AG04450 (cell line): ENCODE measurements at places on chromosomes 11 and 22. TPM values are rescaled to one million over a fixed set of nuclear protein-coding genes. Genes with fewer than 3 reads are reported as not detected.

GRCh38 chr22:19527321-19527721 is 3.1 kb upstream of the CLDN5 start:
- DNase-seq, result no peak

GRCh38 chr22:37174964-37175363 is 13.1 kb downstream of the C1QTNF6 start:
- no peak for DNase-seq

DNA sequence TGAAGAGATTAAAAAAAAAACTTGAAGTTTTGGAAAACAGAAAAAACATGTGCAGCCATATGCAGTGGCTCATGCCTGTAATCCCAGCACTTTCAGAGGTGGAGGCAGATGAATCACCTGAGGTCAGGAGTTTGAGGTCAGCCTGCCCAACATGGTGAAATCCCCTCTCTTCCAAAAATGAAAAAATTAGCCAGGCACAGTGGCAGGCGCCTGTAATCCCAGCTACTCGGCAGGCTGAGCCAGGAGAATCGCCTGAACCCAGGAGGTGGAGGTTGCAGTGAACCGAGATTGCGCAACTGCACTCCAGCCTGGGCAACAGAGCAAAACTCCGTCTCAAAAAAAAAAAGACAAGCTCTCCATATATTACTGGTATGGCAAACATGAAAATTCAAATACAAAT is 7.6 kb downstream of the DLG2 start:
- DNase-seq, result no peak

DNA sequence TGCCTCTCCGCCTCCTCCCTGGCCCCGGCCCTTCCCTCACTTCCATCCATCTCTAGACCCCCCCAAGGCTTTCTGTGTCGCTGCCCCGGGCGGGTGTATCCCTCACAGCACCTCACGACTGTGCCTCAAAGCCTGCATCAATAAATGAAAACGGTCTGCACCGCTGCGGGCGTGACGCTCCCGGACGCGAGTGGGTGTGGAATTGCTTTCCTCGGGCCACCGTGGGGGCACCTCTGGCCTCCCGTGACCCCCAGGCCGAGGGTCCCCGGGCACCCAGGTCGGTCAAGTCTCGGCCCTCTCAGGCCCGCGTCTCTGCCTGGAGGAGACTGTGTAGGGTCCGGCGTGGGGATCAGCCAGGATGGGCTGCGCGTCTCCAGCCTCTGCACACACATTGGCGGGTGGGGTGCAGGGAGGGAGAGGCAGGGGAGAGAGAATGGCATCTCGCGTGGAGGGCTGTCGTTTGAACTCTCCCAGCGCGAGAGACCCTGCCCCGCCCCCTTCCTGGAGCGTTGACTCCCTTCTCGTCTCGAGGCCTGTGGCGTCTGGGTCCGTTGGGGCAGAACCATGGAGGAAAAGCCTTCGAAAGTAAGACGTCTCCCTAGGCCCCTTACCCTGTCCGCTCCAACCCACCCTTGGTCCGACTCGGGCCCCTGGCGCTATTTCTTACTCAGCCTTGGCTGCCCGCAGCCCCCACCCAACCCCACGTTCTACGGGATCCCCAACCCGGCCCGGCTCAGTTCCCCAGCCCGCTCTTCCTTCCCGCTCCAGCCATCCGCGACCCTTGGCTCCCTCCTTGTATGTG is at the start of gene CATSPERZ:
Gene CATSPERZ (plus strand): TSS at position 512 of the 802 bp plus-strand sequence. CDS start 53 bp downstream, at position 565.
- DNase-seq, result no peak

DNA sequence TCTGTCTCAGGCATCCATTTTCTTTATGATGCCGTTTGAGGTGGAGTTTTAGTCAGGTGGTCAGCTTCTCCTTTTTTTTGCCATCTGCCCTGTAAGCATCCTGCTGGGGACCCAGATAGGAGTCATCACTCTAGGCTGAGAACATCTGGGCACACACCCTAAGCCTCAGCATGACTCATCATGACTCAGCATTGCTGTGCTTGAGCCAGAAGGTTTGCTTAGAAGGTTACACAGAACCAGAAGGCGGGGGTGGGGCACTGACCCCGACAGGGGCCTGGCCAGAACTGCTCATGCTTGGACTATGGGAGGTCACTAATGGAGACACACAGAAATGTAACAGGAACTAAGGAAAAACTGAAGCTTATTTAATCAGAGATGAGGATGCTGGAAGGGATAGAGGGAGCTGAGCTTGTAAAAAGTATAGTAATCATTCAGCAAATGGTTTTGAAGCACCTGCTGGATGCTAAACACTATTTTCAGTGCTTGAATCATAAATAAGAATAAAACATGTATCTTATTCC is 10.9 kb upstream of the HBE1 start:
- DNase-seq, result peak; percentile 99

DNA sequence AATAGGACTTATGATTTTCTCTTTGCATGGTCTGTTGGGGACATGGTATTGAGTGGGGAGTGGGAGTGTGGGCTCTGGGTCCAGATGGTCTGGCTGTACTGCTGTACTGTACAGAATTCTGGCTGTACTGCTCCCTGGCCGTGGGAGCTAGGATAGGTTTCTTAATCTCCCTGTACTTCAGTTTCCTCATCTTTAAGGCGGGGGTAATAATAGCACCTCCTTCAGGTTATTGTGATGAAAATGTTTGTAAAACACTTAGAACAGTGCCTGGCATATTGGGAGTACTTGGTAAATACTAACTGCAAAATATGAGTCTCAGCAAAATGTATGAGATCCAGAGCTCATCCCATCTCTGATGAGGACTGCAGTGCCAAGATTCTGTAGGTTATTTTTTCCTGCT is 198.6 kb downstream of the KIF18A start:
- no peak for DNase-seq

DNA sequence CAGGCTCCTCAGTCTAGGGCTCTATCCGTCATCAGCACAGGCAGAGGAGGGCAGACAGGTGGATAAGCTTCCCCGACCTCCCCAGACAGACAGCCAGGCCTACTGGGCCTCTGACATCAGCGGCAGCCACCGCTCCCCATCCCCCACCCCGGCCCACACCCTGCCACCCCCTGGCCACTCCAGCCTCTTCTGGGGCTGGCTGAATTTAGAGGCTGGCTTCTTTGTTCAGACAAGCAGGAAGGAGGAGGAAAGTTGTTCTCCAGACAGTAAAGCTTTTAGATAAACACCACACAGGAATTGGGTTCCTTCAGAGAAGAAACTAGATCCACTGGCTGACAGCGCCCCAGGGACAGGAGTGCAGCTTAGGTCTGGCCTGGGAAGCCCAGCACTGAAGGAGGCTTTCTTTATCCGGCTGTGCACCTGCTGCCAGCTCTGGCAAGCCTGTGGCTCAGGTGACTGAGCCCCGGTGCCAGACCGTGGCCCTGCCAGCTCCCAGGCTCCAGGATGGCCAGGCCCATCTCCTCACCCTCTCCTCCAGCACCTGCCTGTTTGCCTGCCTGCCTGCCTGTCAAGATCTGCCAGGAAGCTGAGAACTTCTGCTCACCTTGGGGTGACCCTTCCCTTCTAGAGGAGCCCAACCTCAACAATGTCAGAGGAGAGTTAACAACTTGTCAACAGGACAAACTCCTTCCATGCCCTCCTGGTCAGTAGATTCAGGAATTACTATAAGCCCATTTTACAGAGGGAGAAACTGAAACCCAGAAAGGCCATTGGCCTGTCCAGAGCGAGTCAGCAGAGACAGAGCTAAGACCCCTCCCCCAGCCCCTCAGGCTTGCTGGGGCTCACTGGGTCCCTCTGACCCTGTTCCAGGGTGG is 44.0 kb upstream of the KLHL35 start:
- no peak for DNase-seq

DNA sequence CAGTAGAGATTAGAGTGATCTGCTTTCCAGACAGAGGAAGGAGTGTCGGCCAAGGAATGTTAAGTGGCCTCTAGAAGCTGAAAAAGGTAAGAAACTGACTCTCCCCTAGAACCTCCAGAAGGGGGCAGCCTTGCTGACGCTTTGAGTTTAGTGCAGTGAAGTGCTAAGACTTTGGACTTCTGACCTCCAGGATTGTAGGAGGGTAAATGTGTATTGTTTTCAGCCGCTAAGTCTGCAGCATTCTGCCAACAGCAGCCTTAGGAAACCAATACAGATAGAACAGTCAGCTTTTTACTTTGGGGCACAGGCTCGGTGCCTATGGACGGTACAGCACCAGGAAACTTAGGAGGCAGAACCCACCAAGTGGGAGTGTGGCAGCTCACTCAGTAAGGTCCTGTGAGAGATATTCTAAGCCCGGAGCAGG is 3.6 kb upstream of the TBC1D22A start:
- peak; percentile 32 for DNase-seq

GRCh38 chr11:44306052-44306917 is 3.7 kb downstream of the ALX4 start:
- no peak for DNase-seq

DNA sequence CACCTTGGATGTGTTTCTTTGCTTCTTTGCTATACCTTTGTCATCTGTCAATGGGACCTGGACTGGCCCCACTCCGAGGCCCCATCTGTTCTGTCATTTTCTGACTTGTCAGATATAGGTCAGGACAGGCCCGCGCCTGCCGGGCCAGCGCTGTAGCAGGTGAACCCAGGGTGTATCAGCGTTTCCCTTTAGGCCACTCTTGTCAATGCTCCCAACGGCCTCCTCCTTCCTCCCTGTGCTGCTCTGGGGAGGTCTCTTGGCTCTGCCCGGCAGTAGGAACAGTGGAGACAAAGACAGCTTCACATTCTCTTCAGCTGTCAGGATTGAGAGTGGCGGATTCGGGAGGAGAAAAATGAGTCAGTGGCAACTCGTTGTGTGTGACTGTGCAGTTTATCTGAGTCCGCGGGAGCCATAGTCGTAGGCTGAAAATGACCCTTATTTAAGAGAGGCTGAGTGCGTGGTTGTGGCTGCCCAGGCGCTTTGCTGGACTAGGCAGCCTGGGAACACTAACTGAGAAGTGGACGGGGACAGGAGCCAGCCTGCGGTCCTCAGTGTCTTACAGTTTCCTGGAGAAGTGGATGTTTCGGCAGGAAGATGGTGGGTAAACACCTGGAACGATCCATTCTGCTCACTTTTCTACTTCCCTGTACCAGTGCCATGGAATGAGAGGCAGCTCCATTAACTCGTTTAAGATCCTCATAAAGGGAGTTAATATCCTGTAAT is 102.3 kb downstream of the PRR5L start:
- DNase-seq, result no peak

DNA sequence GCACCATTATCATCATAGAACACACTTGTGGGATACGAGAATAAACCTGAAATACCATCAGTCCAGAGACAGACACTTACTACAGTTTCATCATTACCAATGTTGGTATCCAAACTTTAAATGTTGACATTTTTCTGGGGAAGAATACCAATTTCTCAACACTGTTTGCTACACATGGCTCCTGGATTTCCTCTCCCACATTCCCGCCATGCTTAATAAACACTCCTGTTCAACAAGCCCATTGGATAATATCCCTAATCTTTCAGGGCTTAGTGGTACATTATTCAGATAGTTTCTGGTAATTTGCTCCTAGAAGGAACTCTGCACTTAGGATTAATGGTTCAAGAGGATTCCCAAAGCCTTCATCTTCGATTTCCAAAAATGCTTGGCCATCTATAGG is 48.2 kb downstream of the CSF2RB start:
- DNase-seq, result no peak

DNA sequence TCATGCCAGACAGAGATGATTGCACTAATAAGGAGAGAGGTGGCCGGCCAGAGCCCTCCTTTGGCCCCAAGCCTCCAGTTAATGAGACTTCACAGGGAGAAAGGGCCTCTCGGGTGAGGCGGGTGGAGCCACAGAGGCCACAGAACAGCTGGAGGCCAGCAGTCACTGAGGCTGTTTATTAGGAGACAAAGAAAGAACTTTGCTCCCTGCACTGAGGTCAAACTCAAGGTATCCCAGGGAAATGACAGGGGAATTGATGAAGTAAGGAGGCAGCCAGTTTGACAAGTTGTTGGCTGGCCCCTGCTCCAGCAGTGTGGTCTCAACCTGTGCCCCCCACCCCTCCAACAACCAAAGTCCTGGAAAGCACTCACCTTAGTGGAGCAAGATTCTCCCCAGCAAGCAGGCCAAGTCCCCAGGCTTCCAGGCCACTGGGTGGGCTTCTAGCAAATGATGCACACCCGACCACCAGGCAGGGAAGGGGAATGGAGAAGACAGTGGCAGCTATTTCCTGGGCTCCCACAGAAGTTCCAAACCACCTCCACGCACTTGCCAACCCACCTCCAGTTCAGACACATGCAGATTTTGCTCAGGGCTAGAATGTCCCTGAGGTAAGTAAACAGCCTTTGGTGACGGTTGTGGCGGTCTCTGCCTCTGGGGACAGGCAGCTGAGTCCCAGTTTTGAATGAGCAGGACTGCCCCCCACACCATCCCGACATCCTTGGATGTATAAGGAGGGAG is 53.2 kb downstream of the RPUSD4 start:
- DNase-seq, result no peak

DNA sequence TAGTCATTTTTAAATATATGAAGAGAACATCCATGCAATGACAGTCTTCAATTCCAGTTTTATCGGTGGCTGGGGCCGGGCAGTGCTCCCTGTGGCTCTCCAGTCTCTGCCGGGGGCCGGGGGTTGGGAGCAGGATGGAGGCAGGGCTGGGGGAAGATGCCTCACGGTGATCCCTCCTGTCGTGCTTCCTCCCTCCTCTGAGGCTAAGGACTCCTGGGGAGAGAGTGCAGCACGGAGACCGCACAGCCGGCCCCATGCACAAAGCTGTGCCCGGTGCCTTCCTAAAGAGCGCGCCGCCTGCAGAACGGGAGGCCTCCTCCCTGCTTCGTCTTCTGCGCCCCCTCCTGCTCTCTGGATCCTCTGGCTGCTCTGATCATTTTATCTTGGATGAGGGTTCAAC is 20.5 kb downstream of the GAL start:
- no peak for DNase-seq

- no peak for DNase-seq
Measured at GRCh38 chr22:19707347-19708290, 6.7 kb upstream of the SEPTIN5 start.

- DNase-seq, result no peak
Measured at GRCh38 chr22:46360097-46360496, 24.6 kb downstream of the TRMU start.

GRCh38 chr11:132037956-132038355 is 667.5 kb downstream of the NTM start:
- no peak for DNase-seq

GRCh38 chr11:45110562-45110961 is 35.9 kb upstream of the PRDM11 start:
- peak; percentile 57 for DNase-seq

- DNase-seq, result no peak
Measured at GRCh38 chr11:1553808-1554594, 18.1 kb downstream of the DUSP8 start.

GRCh38 chr11:44566952-44567875 is 1.8 kb downstream of the CD82 start:
- no peak for DNase-seq

GRCh38 chr11:10752486-10752885 is 1.4 kb downstream of the CTR9 start:
- no peak for DNase-seq

GRCh38 chr11:66181632-66182315 is 86.7 kb upstream of the RAB1B start:
- no peak for DNase-seq

GRCh38 chr11:71426413-71426812 is 21.8 kb downstream of the DHCR7 start:
- DNase-seq, result no peak

The MYO18B gene
- not detected in 2 replicates for polyA plus RNA-seq

The SLC1A2 gene
- 0.97 and 1.1 TPM in 2 replicates for polyA plus RNA-seq

The GALNT18 gene
- 4.8 and 6.0 TPM in 2 replicates for polyA plus RNA-seq

The GRAP2 gene
- polyA plus RNA-seq, result not detected in 2 replicates

The C22orf42 gene
- not detected in 2 replicates for polyA plus RNA-seq

The FJX1 gene
- polyA plus RNA-seq, result 4.8 and 5.6 TPM in 2 replicates
